ENCODE measurements at places on chromosomes 7 and 10. TPM values are rescaled to one million over a fixed set of nuclear protein-coding genes. Genes with fewer than 3 reads are reported as not detected.

DNA sequence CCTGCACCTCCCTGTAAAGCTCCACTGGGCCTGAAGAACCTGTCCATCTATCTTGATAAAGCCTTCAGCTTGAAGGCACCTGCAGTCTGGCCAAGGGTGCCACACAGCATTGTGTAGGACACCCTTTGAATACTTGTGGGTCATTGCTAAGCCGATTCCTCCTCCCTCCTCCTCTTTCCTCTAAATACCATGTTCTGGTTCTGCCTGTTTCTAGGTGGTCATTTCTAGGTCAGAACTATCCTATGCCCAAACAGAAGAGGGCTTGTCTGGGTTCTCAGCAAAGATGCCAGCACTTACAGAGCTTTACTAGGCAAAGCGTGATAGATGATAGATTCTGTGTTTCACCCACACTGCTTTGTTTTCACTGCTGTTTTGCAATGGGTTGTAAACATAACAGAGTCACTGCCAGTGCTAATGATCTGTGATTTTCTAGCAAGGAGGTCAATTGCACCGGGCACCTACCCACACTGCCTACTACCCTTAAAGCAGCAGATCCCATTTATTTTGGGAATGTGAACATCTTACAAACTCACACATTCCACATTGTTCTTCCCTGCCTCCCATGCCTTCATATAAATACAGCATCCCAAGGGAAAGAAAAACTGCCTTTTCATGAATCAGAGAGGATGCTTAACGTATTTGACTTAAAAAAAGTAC lies 279.1 kb upstream of the PITRM1 start:
- no peak for DNase-seq
- peak overlapping the region; percentile 1 for H3K4me3 ChIP-seq
- H3K27me3 ChIP-seq = no peaks in the 10 kb centered on the region

GRCh38 chr10:130167707-130168106 lies 31.5 kb downstream of the GLRX3 start:
- H3K36me3 ChIP-seq = peaks cover 28% of the 10 kb centered on the region
- H3K27me3 ChIP-seq = no peaks in the 10 kb centered on the region
- H3K4me1 ChIP-seq = peaks cover 4% of the 10 kb centered on the region
- DNase-seq = no peak
- H3K4me3 ChIP-seq = no peak overlapping the region

DNA sequence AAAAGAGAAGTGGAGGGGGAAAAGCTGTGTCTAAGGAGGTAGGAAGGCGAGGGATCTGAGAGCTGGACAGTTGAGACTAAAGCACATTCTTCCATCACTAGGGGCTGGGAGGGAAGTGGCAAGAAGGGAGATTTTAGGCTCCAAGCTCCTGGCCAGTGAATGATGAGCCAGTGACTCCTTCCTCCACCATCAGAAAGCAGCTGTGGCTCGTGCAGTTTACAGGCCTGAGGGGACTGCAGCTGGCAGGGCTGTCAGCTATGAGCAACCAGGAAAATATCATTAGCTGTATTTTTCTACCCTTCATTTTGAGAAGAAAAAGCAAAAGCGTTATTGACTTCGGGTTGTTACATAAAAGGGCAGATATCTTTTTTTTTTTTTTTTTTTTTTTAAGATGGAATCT lies 60.7 kb downstream of the GPAM start:
- no peak overlapping the region for H3K27ac ChIP-seq
- H3K36me3 ChIP-seq = no peaks in the 10 kb centered on the region
- no peaks in the 10 kb centered on the region for H3K27me3 ChIP-seq

The SLC16A9 gene
- 4.4 TPM for total RNA-seq

The CFTR gene
- 0.38 TPM for total RNA-seq

DNA sequence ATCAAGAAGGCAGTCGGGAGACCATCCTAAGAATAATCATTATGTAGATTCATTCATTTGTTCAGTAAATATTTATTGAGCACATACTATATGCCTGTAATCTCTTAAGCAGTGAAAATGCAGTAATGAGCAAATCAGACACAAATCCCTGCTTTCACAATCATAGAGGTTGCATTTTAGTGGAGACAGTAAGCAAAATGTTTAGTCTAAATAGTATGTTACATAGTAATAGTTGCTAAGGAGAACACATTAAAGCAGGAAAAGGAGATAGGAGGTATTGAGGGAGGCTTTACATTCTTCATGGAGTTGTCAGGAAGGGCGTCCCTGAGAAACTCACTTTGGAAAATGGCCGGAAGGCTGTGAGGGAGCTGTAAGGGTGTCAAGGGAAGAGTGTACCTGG lies 79.9 kb downstream of the CDK14 start:
- H3K36me3 ChIP-seq = no peaks in the 10 kb centered on the region
- H3K4me1 ChIP-seq = peaks cover 6% of the 10 kb centered on the region
- H3K27ac ChIP-seq = no peak overlapping the region
- H3K27me3 ChIP-seq = no peaks in the 10 kb centered on the region
- DNase-seq = no peak
- H3K4me3 ChIP-seq = no peak overlapping the region

GRCh38 chr7:80028717-80029116 lies 105.9 kb upstream of the GNAI1 start:
- H3K27me3 ChIP-seq = no peaks in the 10 kb centered on the region
- H3K4me3 ChIP-seq = no peak overlapping the region

DNA sequence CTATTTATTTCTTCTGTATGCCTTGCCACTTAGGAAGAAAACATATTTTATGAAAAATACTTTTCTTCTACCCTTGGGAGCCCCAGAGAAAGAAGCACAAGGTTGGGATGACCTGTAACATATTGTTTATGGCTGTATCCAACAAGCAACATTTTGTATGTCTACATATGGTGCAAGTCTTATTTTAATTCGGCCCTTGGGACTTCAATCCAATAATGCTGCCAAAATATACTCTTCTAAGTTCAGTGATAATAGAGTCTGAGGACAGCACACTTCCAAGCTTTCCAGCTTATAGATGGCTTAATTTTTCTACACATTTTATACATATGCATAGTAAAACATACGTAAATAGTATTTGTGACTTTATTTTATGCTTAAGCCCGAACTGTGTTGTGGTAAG lies 318.5 kb upstream of the SEMA3A start:
- no peaks in the 10 kb centered on the region for H3K27me3 ChIP-seq
- no peak overlapping the region for H3K27ac ChIP-seq
- no peak overlapping the region for H3K4me3 ChIP-seq

The OR2A1 gene
- total RNA-seq = not detected

- H3K27ac ChIP-seq = peak overlapping the region; percentile 63
- H3K27me3 ChIP-seq = no peaks in the 10 kb centered on the region
- H3K36me3 ChIP-seq = no peaks in the 10 kb centered on the region
- DNase-seq = peak; percentile 75
- no peak overlapping the region for H3K4me3 ChIP-seq
Observed at GRCh38 chr7:40839881-40840280, 705.1 kb downstream of the SUGCT start.

- peaks cover 9% of the 10 kb centered on the region for H3K4me1 ChIP-seq
- H3K4me3 ChIP-seq = peak overlapping the region; percentile 14
- H3K27ac ChIP-seq = no peak overlapping the region
- H3K27me3 ChIP-seq = no peaks in the 10 kb centered on the region
- peak; percentile 77 for DNase-seq
- H3K36me3 ChIP-seq = no peaks in the 10 kb centered on the region
Observed at GRCh38 chr10:44628921-44629320, 244.0 kb upstream of the CXCL12 start.

The HHEX gene
- not detected for total RNA-seq

DNA sequence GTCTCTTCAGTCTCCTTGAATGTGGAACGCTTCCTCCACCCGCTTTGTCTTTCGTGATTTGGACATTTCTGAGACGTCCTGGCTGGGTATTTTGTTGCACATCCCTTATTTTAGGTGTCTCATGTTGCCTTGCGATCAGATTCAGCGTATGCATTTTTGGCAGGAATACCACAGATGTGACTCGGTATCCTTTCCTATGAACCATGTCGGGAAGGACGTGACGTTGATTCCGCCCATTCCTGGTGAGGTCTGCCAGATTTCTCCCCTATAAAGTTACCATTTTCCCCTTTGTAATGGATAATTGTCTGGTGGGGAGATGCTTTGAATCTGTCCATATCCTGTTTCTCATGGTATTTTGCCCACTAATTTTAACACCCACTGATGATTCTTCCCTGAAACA lies 49.6 kb downstream of the RBM17 start:
- no peak overlapping the region for H3K27ac ChIP-seq
- H3K4me1 ChIP-seq = peaks cover 38% of the 10 kb centered on the region
- no peak overlapping the region for H3K4me3 ChIP-seq

DNA sequence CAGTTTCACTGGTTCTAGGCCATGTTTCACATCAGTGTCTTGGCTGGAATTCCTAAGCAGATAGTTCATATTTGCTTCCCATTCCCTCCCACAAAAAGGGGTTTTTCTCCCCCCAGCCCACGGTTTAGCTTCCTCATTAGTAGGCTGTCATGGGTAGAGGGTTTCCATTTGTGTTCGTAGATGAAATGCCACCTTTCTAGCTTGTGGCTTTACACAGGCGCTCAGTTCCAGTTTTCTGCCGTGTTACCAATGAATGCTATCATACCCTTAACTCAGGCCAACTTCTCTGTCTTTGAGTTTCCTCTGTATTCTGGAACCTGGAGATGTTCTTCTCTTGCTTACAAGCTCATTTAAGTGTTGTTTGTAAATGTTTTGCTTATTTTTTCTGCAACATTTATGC lies 26.8 kb downstream of the CALD1 start:
- DNase-seq = no peak
- H3K4me3 ChIP-seq = no peak overlapping the region
- H3K27me3 ChIP-seq = no peaks in the 10 kb centered on the region
- no peak overlapping the region for H3K27ac ChIP-seq

The GFRA1 gene
- 24.2 TPM for total RNA-seq

DNA sequence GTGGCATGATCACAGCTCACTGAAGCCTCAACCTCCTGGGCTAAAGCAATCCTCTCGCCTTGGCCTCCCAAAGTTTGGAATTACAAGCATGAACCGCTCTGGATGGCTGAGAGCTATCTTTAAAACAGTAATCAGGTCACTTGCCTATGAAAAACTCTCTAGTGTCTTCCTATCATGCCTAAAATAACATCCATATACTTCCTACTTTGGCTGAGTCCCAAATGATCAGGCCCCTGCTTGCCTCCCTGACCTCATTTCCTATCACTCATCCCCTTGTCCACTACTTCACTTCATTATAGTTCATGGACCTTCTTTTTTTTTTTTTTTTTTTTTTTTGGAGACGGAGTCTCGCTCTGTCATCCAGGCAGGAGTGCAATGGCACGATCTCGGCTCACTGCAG lies 28.0 kb downstream of the SEPTIN7 start:
- no peak overlapping the region for H3K4me3 ChIP-seq
- no peak overlapping the region for H3K27ac ChIP-seq
- no peak for DNase-seq
- peaks cover 4% of the 10 kb centered on the region for H3K36me3 ChIP-seq
- H3K4me1 ChIP-seq = peaks cover 9% of the 10 kb centered on the region

The SP8 gene
- 0.70 TPM for total RNA-seq

- no peak overlapping the region for H3K4me3 ChIP-seq
- peaks cover 3% of the 10 kb centered on the region for H3K27me3 ChIP-seq
- H3K27ac ChIP-seq = no peak overlapping the region
- H3K4me1 ChIP-seq = no peaks in the 10 kb centered on the region
- no peak for DNase-seq
- H3K36me3 ChIP-seq = no peaks in the 10 kb centered on the region
Observed at GRCh38 chr10:129028451-129028850, 438.6 kb upstream of the MGMT start.

DNA sequence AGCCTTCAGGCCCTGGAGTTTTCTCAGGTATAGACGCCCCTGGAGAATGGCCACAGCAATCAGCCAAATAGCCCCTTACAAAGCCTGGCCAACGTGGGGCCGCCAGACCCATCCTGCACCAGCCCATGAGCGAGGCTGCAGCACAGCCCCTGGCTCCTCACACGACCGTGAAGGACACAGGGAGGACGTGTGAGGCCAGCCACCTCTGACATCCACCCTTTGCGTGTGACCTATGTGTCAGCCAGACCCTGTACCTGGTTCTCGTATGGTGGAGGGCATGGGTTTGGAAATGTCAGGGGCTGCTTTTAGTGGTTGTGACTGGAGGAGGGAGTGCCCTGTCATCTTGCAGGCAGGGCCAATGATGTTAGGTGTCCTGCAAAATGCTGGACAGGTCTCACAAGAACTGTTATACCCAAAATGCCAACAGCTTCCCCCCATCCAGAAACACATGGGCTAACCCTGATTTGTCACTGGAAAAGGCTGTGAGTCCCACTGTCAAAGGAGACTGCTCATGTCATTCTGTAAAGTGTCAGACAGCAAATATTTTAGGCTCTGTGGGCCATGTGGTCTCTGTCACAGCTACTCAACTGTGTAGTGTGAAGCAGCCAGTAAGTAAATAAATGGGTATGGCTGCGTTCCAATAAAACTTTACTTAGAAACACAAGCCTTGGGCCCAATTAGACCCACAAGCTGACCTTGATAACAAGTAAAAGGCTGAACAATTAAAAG lies 30.0 kb downstream of the NOD1 start:
- DNase-seq = no peak
- H3K4me3 ChIP-seq = no peak overlapping the region
- no peaks in the 10 kb centered on the region for H3K4me1 ChIP-seq
- no peaks in the 10 kb centered on the region for H3K27me3 ChIP-seq
- peaks cover 8% of the 10 kb centered on the region for H3K36me3 ChIP-seq
- H3K27ac ChIP-seq = no peak overlapping the region

The PLAC9 gene
- 2.3 TPM for total RNA-seq

The ANKRD2 gene
- 0.36 TPM for total RNA-seq

GRCh38 chr7:18552943-18553604 lies 57.5 kb downstream of the HDAC9 start:
- H3K27ac ChIP-seq = no peak overlapping the region
- H3K4me1 ChIP-seq = peaks cover 21% of the 10 kb centered on the region
- no peaks in the 10 kb centered on the region for H3K27me3 ChIP-seq

GRCh38 chr10:97731346-97732051 lies 5.4 kb upstream of the ZFYVE27 start:
- no peak overlapping the region for H3K27ac ChIP-seq
- peaks cover 2% of the 10 kb centered on the region for H3K4me1 ChIP-seq
- H3K27me3 ChIP-seq = no peaks in the 10 kb centered on the region
- DNase-seq = peak; percentile 44
- H3K36me3 ChIP-seq = no peaks in the 10 kb centered on the region

- H3K27ac ChIP-seq = no peak overlapping the region
- H3K36me3 ChIP-seq = no peaks in the 10 kb centered on the region
- H3K4me1 ChIP-seq = no peaks in the 10 kb centered on the region
- H3K4me3 ChIP-seq = no peak overlapping the region
Observed at GRCh38 chr7:3067193-3067592, 23.5 kb upstream of the CARD11 start.

The ZNF736 gene
- 4.4 TPM for total RNA-seq

The WDFY4 gene
- 0.25 TPM for total RNA-seq

The ACHE gene
- 18.9 TPM for total RNA-seq

GRCh38 chr10:110495731-110496552 lies 1.8 kb upstream of the DUSP5 start:
- H3K27ac ChIP-seq = peak overlapping the region; percentile 96
- H3K36me3 ChIP-seq = no peaks in the 10 kb centered on the region
- H3K4me3 ChIP-seq = peak overlapping the region; percentile 75
- peaks cover 35% of the 10 kb centered on the region for H3K4me1 ChIP-seq
- DNase-seq = peak; percentile 87
- H3K27me3 ChIP-seq = no peaks in the 10 kb centered on the region

DNA sequence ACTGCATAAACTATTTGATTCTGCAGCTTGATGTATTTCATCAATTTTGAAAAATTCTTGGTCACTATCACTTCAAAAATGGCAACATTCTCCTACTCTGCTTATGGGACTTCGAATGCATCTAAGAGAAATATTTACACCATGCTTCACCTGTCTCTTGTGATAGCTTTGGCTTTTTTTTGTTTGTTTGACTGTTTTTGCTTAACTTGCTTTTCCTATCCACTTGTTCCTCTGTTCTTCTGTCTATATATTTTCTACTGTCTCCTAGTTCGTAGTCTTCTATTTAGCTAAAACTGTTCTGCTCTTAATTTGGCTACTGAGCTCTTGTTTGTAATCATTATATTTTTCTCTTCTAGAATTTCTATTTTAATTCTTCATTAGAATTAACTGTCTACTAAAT lies 94.4 kb downstream of the INHBA start:
- H3K27ac ChIP-seq = no peak overlapping the region
- no peak overlapping the region for H3K4me3 ChIP-seq
- no peaks in the 10 kb centered on the region for H3K36me3 ChIP-seq
- no peaks in the 10 kb centered on the region for H3K4me1 ChIP-seq

The HECW1 gene
- total RNA-seq = 3.3 TPM
